ENCODE measurements at places on chromosomes 4 and X. TPM values are rescaled to one million over a fixed set of nuclear protein-coding genes. Genes with fewer than 3 reads are reported as not detected.

Gene TCEAL7
- total RNA-seq: 1.8 TPM

Gene NPY1R
- 1.3 TPM for total RNA-seq

Gene TMEM192
- 16.4 TPM for total RNA-seq

Gene FMR1NB
- total RNA-seq: not detected

Gene SH2D1A
- 0.46 TPM for total RNA-seq

Gene CFAP47
- total RNA-seq: 21.0 TPM

GRCh38 chr4:159398236-159398638 is 295.4 kb downstream of the RAPGEF2 start:
- no peak for DNase-seq

DNA sequence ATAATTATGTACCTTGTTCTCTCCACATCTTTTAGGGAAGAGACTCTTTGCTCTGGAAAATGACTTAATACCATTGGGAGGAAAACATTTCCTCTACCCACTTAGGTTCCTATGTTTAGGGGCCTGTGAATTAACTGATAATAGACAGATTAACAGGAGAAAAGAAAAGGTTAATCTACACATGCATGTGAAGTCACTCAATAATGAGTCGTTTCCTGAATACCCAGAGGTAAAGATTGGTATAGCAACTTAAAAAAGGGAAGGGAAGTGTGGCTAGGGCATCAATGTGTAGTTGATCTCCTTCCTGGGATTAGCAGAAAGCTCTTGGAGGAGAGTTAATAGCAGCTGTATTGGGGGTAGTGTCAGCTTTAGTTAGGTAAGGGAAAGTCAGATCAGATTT is 419.5 kb upstream of the ATOH1 start:
- no peak for DNase-seq

DNA sequence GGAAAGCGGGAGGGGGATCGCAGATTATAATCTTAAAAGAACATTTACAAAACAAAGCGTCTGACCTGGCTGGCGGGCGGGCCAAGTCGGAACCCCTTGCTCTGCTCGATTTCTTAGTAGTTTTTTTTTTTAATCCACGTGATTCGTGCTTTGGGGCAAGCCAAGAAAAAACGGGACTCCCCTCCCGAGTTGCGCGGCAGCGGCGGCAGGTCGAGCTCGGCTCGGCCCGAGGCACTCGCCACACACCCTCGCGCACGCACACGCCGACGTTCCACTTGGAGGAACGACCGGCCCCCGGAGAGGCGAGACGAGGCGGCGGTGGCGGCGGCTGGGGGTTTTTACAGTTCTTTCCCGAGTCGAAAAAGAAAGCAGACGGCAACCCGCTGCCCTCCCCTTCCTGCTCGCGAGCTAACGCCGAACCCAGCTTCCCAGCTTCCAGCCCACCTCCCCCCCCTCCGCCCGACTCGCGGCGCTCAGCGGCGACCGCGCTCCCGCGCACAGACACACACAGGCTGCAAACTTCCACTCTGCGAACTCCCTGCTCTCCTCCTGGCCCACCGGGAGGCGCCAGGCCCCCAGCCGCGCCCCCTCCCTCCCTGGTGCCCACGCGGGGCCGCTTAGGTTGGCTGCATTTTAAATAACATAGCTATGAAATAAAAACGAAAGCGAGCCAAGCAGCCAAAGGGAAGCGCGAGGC is 1.2 kb downstream of the BCOR start:
- DNase-seq: peak; percentile 49

DNA sequence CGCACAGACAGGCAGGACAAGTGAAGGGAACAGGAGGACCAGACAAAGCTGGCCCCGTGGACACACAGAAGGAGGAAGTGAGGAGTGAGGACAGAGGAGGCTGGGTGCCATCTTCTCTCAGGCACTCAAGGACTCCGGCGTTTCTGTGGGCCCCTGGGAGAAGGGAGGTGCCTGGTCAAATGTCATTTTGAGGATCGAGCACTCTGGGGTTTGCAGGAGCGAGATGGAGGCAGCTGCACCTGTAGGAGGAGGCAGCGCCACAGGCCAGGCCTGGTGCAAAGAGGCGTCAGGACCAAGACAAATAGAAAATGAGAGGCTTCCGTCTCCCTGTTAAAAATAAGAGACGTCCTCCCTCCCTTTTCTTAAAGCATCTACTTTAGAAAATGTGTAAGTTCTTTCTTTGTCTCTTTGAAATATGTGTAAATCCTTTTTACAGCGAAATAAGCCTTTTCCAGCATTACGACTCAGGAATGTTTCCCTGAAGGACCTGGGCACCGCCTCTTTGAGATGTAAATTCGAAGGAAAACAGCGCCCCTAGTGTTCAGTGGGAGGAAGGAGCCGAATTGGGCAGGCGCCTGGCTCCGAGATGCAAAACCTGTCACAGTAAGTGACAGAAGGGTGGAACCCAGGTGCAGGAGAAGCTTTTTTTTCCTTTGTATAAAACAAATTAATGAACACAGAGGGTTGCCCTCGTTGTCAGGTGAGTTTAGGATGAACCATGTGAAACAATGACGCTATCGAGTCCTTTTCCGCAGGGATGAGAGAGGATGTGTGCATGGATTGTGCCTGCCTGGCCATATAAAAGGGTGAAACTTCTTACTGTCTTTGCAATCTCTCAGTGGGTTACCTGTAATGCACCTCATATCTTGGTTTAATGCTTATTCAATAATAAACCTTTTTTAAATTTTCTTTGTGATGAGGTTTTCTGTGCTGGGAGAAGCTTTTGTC is 1.4 kb upstream of the C4orf50 start:
- peak; percentile 47 for DNase-seq

- no peak for DNase-seq
These were observed 197.1 kb downstream of the RASL11B start for GRCh38 chr4:53059256-53059655.

- no peak for DNase-seq
These were observed 28.9 kb upstream of the OPHN1 start for GRCh38 chrX:68462197-68462596.

DNA sequence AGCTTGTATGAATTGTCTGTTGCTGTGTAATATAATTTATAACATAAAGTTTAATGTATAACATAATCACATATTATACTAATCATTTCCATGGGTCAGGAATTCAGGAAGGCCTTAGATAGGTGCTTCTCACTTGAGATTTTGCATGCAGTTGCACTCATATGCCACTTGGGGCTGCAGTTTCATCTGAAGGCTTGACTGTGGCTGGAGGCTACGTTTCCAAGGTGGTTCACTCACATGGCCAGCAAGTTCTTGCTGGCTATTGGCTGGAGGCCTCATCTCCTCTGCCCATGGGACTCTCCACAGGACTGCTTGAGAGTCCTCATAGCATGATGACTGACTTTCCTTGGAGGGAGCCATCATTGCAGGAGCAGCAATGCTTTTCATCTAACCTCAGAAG is 53.4 kb upstream of the STX18 start:
- DNase-seq: no peak

DNA sequence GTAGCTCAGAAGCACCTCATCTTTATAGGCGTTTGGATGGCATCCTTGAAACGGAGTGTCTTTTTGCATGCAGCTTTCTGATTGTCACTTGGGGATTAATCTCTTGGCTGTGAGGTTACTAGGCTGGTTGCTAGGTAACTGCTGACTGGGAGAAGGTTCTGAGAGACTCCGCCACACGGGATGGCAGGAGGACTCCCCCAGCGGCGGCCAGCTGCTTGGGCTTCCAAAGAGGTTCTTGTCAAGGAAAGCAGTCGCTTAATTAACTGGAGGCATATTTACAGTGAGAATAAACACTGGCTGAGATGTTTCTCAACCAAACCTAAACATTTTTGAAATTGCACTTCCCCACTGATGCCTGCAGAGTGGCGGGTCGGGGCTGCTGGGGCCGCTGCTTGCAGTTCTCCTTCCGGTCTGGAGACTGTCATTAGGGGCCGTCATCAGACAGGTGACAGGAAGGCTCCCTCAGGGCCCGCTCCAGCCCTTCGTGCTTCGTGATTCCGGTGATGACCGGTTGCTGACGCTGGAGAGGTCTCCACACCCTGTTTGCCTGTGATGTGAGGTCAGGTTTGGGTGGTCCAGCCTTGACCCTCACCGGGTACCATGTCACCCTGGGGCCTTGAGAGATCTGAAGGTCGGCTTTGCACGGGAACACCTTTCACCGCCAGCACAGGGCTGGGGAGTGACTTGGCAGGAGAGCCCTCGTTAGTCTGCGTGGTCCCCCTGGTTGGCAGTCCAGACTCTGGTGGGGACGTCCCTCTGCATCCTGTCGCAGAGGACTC is 9.1 kb downstream of the NSG1 start:
- DNase-seq: peak; percentile 84

DNA sequence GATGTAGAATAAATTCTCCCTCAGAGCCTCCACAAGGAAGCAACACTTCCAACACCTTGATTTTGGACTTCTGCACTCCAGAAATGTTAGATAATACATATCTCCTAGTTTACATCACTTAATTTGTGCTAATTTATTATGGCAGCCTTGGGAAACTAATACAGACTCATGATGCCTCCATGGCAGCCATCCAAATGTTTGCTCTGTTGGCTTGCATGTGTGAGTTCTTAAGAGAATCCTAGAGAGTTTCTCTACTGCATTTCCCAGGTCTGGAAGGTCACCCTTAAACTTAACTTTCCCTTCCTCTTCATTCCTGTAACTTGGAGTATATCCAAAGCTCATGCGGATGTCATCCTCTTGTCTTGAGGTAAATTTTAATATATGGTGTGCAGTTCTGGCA is 956.1 kb downstream of the ADGRL3 start:
- DNase-seq: peak; percentile 70

DNA sequence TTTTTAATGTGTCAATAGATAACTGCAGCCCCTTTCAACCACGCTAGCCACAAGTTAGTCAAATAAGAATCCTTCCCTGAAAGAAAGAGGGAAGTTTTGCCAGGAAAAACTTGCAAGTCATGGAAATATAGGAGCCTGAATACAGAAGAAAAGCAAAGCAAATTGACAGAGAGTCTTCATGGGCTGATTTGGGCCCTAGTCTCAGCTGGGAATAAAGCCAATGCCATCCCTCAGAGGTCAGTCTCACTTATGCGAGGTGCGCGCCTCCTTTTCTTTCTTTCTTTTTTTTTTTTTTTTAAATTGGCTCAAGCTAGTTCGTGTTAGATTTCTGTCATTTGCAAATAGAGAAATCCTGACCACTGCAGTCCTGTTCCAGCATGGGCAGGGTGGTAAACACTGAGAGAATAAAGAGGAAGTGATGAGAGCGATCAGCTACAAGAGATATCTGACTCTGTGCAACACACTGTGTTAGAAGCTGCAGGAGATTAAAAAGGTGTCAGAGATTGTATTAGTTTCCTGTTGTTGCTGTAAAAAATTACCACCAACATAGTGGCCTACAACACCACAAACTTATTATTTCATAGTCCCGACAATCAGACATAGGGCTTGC is 299.7 kb downstream of the LDB2 start:
- DNase-seq: peak; percentile 44

DNA sequence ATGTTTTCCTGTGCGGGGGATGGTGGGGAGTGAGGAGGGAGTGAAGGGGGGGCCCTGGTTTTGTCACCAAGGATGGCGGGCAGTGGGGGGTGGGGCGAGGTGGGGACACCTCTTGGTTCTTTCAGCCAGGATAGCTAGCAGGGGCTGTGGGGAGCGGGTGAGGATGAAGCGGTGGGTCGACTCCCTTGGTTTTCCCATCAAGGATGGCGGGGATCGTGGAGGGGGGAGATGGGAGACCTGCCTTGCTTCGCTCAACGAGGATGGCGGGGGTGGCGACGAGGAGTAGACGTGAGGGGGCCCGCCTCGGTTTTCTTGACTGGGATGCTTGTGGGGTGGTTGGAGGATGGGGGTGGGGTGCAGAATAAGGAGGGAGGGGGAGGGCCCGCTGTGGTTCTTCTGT is 643 bp downstream of the FHL1 start:
- peak; percentile 44 for DNase-seq

- peak; percentile 99 for DNase-seq
These were observed at the start of gene PDGFRA for GRCh38 chr4:54228961-54229501. Gene PDGFRA, plus strand, starts transcription at chr4:54229293. Its CDS starts 29,476 bp downstream, at chr4:54258769.

GRCh38 chr4:147924604-147925412 is 192.9 kb downstream of the ARHGAP10 start:
- peak; percentile 48 for DNase-seq

- DNase-seq: no peak
These were observed 141.7 kb downstream of the GPAT3 start for GRCh38 chr4:83677656-83678055.

DNA sequence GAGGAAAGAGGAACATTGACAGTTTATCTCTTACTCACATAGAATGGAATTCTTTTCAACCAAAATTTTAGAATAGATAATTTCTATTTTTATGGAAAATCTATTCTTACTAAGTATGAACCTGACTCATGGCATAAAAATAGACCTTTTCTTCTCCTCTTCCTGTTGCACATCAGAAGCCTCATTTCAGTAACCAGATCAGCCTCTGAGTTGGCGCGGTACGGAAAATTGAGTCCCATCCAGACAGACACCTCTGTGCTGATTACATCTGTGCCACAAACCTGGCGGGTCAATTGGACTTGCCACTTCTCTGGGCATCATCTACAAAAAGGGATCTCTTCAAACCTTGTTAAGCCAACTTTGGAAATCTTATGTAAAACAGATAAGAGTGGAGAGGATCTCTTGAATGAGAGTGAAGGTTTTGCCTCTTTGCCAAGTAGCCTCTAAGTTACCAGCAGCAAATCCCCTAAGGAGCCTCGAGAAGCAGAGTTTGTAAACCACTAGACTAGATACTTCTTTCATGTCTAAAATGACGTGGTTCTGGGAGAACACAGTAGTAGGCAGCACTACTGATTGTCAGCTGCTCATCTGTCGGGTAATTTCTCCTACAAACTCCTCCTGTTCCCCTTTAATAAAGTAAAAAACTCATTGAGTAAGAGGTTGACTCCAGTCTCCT is 37.4 kb downstream of the TENM3 start:
- no peak for DNase-seq

DNA sequence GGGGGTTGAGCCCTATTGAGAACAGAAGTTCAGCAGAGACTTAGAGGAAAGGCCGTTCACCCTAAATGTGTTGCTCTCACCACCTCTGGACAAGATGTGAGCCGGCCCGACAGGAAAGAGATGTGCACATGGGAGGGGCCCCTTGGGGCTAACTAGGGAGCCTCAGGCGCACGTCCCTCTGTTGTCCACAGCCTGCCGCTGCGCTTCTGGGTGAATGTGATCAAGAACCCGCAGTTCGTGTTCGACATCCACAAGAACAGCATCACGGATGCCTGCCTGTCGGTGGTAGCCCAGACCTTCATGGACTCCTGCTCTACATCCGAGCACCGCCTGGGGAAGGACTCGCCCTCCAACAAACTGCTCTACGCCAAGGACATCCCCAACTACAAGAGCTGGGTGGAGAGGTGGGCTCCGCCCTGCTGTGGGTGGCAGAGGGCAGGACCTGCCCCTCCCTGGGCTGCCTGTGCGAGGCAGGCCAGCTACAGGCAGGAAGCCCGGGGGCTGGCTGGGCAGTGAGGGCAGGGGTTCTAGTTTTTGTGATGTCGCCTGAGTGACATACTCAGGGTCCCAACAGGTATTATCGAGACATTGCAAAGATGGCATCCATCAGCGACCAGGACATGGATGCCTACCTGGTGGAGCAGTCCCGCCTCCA is 8.0 kb downstream of the LAGE3 start:
- DNase-seq: no peak

DNA sequence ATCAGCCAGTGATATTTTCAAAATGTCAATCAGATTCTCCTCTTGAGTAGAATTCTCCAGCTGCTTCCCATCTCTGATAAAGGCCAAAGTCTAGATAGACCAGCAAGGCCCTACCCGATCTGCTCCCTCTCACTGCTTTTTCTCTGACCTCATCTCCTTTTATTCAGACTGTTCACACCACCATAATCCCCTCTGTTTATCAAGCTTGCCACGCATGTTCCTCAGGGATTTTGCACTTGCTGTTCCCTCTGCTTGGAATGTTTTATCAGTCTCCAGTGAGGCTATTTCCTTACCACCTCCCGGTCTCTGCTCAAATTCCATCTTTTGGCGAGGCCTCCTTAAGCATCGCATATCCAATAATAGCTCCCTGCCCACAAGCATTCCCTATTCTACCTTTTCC is 20.1 kb downstream of the NOCT start:
- DNase-seq: no peak

GRCh38 chr4:102789317-102789717 is 28.5 kb upstream of the MANBA start:
- no peak for DNase-seq

All from lung (tissue), 17 donors.